ENCODE measurements at places on chromosomes 3 and 15. TPM values are rescaled to one million over a fixed set of nuclear protein-coding genes. Genes with fewer than 3 reads are reported as not detected.

The ELL3 gene
- 1.7 TPM for total RNA-seq

The TRIM42 gene
- total RNA-seq = not detected

The TTC21A gene
- 2.8 TPM for total RNA-seq

The RETNLB gene
- not detected for total RNA-seq

The ZBTB20 gene
- total RNA-seq = 1.1 TPM

The PIGZ gene
- total RNA-seq = 1.6 TPM

The MUC13 gene
- 7.0 TPM for total RNA-seq

The TM6SF1 gene
- not detected for total RNA-seq

The THBS1 gene
- 91.7 TPM for total RNA-seq

The DPPA2 gene
- not detected for total RNA-seq
